ENCODE measurements at places on chromosomes 16 and 17.

GRCh38 chr16:56237451-56237930 lies 46.2 kb downstream of the GNAO1 start:
- DNase-seq = no peak

GRCh38 chr16:20901436-20902112 lies 1.0 kb downstream of the LYRM1 start:
- peak; percentile 79 for DNase-seq

DNA sequence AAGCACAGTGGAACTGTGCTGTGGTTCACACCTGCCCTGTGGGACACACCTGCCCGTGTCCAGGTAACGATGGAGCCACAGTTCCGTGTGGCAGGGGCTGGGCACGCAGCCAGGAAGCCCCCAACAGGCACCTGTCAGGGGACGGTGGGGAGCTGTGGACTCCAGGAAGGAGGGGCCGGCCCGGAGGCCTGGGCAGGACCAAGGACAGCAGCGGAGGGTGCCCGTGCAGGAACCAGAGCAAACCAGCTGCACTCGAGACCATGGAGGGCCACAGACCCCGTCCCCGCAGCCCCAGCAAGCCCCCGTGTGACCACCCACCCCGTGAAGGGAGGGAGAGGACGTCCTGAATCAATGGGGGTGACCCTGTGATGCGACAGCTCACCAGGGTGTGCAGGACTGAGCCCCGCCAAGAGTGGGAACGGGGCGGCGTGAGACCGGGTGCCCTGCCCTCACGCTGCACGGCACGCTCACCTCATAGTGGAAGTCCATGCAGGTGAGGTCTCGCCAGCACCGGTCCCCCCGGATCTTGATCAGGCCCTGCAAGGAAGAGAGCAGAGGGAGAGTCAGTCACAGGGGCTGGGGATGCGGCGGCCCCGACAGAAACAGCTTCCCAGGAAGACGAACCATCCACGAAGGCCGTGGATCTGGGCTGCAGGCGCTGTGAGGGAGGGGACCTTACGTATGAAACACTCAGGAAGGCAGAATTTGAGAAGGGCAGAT lies 78.1 kb downstream of the LMF1 start:
- peak; percentile 27 for DNase-seq

DNA sequence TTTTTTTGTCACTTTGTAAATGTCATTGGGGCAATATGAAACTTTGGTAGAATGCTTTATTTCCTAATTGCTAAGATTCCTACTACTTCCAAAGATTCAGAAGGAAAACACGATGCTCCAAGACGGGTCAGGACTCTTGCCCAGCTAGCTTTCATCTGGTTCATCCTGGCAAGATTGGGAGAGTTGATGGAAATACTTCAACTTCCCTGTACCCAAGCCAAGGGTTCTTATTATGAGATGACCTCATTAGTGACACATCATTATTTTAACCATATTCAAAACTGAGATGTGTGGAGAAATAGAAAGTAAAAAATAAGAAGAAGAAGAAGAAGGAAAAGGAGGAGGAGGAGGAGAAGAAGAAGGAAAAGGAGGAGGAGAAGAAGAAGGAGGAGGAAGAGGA lies 25.6 kb downstream of the SOX9 start:
- DNase-seq = no peak

DNA sequence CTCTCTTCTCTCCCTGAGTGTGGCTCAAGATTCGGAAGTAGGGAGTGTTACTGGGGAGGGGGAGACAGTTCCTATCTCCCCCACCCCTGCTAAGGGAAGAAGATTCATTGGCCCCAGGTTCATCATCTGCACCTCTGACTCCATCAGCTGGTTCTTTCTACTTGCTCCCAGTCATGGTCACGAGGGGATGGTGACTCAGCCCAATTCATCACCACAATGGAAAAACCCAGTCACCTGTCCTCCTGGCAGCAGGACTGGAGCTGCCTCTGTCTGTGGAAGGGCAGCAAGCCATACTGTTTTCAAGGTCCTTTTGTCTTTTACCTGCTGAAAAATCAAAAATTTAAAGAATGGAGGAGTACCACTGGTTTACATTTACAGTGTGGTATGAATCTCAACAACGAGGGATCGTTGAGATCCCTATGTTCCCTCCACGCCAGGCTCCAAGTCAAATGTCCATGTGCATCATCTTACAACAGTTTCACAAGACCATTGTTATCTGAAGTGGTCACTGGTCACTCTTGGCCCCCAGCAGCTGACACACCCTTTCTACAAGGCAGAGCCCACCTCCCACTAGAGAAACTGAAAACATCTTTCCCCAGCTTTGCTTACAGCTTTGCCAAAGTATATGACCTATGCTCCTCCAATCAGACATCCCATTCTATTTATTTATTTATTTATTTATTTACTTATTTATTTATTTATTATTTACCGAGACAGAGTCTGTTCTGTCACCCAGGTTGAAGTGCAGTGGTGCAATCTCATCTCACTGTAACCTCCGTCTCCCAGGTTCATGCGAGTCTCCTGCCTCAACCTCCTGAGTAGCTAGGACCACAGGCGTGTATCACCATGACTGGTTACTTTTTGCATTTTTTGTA lies 40.4 kb upstream of the NDRG4 start:
- no peak for DNase-seq

- no peak for DNase-seq
Measured at GRCh38 chr17:27928587-27928986, 35.4 kb upstream of the LYRM9 start.

DNA sequence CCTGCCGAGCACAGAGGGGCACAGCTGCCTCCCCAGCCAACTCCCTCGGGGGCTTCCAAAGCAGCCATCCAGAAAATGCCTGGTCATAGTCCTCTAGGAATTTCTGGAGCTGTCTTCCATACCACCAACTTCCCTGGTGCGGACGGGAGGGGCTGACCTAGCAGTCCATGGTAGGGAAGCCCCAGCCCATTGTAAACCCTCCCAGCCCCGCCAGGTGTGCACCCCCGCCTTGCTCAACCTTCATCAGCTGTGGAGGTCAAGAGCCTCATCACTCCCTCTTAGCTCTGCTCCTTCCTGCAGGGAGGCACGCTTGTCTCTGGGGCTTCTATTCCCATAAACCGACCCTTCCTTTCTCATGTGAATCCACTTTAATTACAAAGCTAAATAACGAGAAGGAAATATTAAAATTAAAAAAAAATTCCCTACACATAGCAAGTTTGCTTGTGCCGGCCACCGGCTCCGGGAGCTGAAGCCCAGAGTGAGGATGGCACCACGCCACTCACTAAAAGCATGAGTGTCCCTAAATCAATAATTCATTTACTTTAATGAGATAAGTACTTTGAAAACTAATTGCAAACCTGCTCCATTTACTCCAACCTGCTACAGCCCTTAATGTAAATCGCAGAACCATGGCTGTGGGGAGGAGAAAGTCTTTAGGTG lies 181.4 kb downstream of the ENGASE start:
- DNase-seq = no peak

GRCh38 chr16:11630046-11630767 lies 38.0 kb upstream of the SNN start:
- no peak for DNase-seq

DNA sequence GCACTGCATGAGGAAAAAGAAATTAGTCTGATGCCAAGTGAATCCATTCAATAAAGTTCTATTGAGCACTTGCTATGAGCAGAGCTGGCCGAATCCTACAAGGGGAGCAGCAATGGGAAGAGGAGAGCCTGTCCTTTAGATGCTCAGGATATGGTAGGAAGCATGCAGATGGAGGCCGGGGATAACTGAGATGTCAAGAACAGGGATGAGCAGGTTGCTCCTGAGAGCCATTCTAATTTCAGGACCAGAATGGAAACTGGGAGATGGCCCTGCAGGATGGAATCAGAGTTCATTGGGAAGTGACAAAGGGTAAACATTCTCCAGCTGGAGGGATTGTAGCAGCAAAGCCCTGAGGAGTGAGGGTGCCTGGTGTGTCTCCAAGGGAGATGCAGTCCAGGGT lies 88.0 kb downstream of the CBLN1 start:
- no peak for DNase-seq

GRCh38 chr17:73947281-73947965 lies 256.1 kb upstream of the RPL38 start:
- no peak for DNase-seq

DNA sequence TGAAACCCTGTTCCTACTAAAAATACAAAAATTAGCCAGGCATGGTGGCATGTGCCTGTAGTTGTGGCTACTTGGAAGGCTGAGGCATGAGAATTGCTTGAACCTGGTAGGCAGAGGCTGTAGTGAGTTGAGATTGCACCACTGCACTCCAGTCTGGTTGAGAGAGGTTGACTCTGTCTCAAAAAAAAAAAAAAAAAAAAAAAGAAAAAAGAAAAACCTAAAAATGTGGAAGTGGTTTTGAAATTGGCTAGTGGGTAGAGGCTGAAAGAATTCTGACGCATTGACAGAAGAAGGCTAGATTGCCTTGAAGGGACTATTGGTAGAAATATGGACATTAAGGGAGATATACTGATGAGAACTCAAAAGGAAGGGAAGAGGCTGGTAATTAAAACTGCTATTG lies 33.6 kb upstream of the CPPED1 start:
- no peak for DNase-seq

DNA sequence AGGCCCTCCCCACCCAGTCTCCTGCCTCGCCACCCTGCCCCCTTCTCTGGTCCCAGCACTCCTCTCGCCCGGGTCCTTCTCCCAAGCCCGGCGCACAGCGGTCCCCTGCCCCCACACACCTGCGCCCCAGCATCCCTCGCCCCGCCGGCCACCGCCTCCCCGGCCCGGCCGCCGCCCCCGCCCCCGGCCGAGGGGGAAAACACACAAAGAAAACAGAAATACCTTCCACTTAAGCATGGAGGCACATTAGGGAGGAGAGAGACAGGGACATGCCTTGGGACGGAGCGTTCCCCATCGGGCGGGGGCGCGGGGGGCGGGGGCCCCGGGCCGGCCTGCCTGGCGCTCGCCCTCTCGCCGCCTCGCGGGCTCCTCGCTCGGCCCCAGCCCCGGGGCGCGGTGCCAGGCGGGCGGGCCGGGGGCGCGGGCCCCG lies 326 bp downstream of the SRCIN1 start:
- DNase-seq = no peak

DNA sequence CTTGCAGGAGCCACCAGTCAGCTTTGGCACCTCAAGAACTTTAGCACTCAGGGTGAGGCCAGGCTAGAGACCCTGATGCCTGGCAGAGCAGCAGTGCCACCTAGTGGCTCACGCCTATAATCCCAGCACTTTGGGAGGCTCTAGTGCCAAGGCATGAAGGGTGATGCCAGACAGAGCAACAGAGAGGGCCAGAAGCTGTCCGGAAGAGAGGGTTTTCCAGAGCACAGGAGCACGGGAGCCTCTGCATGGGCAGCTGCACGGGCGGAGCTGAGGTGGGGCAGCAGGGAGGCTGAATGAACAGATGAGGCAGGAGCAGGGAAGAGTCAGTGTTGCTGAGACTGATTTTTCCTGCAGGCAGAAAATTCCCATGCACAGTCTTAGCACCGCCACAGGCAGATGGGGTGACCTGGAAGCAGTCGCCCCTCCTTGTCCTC lies 38.9 kb downstream of the MYH3 start:
- peak; percentile 61 for DNase-seq

DNA sequence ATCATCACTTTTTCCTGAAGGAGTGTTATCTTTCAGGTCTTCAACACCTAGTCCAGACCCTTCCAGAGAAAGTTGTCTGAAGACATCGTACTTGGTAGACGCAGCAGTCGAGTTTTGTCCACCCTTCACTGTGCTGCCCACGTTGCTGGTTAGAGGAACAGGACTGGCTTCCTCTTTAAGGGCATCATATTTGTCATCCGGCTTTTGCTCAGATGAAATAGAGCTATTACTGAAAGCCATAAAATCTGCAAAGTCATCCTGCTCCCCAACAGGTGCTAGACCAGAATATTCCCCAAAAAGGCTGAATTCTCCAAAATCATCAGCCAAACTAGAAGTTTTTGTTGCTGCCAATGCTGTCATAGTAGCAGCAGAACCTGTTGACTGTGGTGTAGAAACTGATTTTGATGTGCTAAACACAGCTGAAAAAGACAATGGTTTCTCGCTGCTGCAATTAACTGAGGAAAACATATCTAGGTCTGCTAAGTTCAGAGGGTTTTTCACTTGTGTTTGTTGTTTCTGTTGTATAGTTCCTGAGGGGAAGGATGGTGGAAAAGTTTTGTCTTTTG lies 55.7 kb downstream of the SYNRG start:
- DNase-seq = no peak

DNA sequence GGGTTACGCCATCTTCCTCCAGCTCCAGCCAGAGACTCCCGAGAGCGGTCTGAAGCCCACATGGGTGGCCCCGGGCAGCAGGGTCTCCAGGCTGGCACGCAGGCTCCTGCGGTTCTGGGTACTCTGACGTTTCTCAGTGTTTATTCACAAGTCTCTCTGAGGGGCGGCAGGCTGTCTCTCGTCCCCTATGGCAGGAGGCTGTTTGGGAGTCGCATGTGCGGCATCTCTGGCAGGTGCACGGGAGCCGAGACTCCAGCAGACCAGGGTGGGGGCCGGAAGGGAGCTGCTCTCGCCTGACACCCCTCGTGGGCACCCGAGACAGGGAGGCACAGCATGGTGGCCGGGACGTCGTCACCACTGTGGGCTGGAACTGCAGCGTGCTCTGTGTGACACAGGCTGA lies 48.1 kb downstream of the ZNF778 start:
- DNase-seq = no peak

DNA sequence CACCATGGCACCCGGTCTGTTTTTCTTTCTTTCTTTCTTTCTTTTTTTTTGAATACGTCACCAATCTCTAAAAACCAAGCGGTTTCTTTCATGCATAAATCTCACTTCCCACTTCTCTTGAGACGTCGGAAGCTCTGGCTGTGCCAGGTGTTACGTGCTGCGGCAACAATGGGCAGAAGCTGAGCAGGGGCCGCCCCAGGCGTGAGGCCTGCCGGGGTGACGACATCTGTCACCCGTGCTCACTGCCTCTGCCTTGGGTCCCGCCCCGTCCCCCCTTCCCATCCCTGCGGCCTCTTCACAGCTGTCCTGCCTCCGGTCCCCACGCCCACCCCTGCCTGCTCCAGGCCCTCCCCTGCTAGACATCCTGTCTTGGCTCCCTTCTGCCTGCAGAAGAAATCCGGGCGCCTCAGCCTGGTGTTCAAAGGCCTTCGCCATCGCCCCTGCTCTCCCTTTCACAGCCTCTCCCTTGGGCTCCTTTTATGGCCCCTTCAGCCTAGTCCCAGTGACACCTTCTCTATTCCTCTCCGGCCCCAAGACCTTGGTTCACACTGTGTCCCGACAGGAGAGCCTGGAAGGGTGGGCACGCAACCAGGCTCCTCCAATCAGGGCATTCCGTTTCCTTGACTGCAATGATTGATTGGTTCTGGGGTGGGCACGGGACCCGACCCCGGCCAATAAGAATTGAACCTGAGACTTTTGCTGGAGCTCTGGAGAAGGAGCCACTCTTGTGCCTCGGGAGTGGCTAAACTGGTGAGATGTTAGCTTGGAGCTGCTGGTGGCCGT lies 4.8 kb downstream of the P2RX1 start:
- no peak for DNase-seq

- no peak for DNase-seq
Measured at GRCh38 chr17:8289103-8289397, 580 bp downstream of the RANGRF start.

Measured in Caco-2 (cell line).